ENCODE measurements at places on chromosomes 2 and 18.

- DNase-seq = no peak
These were observed 121.4 kb upstream of the MAP3K20 start for GRCh38 chr2:172953970-172954852.

DNA sequence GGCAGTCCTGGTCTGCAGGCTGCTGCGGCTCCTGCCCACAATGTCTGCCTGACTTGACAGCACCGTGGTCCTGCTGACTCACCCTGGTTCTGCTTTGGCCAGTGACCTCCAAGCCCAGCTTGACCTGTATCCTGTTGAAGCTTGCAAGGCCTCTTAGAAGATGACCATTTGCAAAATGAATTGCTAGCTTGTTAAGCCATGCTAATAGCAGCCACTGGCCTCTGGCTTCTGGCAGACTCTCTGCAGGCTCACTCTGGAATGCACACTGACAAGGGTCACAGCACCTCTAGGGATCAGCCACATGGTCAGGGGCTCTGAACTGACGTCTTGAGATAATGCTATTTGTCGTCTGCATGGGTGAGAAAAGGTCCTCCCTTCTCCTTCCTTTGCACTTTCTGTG lies 25.9 kb downstream of the CNGA3 start:
- no peak for DNase-seq

GRCh38 chr18:48673853-48674721 lies 135.3 kb downstream of the CTIF start:
- no peak for DNase-seq

DNA sequence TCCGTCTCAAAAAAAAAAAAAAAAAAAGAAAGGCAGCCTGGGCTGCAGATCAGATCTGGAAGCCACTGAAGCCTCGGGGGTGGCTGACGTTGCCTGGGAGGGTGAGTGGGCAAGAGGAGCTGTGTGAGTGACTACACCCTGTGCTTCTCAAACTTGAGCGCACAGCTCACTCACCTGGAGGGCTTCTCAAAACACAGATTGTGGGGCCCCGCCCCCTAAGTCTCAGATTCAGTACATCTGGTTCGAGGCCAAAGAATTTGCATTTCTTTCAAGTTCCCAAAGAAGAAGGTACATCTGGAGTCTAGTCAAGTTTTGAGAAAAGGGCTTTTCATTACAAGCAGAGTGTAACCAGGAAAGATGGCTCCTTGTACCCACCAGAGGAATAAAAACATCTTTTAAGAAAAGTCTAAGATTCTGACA lies 97.7 kb upstream of the CAB39 start:
- DNase-seq = no peak

GRCh38 chr2:83340424-83340823 lies 1118.7 kb downstream of the SUCLG1 start:
- DNase-seq = no peak

- DNase-seq = no peak
These were observed 267.9 kb upstream of the TNP1 start for GRCh38 chr2:217127744-217128143.

DNA sequence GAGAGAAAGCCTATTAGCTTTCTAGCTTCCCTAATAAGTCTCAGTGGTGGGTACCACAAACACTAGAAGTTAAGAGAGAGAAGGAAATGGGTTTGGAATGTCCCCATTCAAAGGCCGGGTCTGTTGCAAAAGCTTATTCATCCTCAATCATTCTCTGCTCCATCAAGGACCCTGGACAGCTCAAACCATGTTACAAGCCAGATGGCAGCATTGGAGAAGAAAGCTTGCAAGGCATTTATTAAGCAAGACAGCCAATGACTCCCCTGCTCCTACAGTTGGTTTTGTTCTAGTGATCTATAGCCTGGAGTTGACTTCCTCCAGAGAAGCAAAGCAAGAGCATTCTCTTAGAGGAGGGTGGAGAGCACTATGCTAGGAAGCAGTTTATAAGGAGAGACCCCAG lies 86.9 kb upstream of the LMAN1 start:
- DNase-seq = no peak

- no peak for DNase-seq
These were observed 38.6 kb downstream of the RAMP1 start for GRCh38 chr2:237898057-237898414.

DNA sequence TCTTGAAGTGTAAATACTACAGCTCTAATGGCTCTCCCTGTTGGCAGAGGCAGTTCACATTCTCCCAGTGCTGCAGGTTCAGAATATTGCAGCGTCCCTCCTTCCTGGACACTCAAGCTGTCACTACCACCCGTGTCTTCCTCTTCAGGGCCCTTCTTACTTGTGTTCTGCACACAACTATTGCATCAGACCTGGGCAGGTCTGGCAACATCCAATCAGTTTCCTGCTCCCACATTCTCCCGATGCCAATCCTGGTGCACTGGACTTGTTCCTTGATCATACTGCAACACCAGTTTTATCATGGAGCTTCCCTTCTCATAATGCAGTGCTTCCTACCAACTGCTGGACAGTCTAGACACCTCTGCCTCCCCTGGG lies 161.5 kb downstream of the CAPN13 start:
- no peak for DNase-seq

DNA sequence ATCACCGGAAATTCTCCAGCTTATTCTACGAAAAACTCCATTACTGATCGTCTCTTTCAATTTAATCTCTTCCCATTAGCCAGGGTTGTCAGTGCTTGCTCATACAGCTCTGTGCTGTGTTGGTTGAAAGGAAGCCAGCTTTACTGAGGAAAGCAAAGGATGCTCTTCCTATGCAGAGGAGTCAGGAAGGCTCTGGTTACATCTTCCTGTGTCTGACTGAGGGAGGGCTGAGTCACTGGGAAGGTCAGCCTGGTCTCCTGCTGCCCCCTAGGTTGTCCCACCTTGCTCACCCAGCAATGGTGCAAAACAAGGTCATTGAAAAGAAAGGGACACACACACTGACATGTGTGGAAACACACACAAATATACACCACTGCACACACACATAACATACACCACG lies 975.6 kb downstream of the DCDC2C start:
- no peak for DNase-seq

Data from D721Med (cell line).